ENCODE measurements at places on chromosomes 7 and 10.

- DNase-seq, result peak; percentile 84
Observed at GRCh38 chr7:151631953-151632749, 112.5 kb upstream of the RHEB start.

- DNase-seq, result no peak
Observed at GRCh38 chr7:24059775-24060174, 224.2 kb upstream of the NPY start.

GRCh38 chr10:35639728-35640401, 2.2 kb downstream of the FZD8 start:
- no peak for DNase-seq

- DNase-seq, result no peak
Observed at GRCh38 chr7:89623018-89623672, 531.1 kb upstream of the STEAP1 start.

DNA sequence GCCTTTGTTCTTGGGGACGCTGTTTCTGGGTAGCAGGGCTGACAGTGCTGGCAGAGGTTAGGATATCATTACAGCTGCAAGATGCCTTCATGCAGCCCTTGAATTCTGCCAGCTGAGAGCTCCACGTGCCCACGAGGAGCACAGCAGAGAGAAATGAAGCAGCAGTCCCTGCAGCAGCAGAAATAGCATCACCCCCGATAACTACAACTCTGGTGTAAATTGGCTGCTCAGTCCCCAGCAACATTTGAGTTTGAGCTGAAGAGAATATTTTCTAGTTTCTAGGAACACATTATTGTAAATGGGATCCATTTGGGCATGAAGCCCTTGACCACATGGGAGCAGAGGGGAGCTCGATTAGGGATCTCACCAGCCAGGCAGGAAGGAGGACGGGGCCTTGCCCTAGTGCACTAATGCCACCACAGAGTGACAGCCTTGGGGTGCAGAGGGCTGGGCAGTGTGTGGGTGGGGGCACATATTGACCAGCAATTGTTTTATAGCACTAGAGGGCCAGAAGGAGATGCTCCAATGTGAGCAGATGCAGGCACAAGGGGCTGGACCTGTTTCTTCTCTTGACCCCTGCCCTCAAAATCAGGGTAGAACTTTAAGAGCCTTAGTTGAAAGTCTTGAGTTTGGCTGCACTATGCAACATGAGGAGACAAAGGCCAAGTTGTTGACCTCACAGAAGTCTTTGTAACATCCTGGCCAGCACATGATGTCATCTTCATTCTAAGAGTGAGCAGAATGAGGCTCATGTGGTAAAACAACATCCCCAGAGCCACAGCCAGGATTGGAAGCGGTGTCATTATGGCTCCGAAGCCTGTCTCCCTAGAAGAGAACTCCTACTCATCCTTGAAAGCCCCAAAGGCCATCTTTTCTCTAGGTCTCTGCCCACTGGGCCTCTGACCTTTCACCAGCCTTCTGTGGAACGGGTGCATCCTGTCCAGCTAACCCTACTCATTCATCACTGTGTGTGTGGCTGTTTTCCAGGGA, 52.6 kb downstream of the ADCY1 start:
- no peak for DNase-seq

DNA sequence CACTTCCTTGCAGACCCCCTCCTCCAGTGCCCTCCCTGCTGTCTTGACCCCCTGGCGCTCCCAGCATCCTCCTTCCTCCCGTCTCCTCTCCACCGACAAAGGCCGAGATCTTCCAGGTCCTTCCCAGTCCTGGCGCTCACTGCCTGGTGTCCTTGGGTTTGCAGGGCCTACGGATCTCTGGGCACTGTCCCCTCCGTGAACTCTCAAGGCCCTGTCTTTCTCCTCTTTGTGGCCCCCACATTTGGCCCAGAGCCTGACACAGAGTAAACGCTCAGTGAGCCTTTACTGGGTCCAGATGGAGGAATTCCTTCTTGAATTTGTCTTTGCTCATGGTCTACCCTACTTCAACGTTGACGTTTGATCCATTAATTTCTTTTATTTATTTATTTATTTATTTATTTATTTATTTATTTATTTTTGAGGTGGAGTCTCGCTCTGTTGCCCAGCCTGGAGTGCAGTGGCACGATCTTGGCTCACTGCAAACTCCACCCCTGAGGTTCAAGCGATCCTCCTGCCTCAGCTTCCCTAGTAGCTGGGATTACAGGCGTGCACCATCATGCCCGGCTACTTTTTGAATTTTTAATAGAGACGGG, 29.7 kb downstream of the TMEM270 start:
- DNase-seq, result no peak

DNA sequence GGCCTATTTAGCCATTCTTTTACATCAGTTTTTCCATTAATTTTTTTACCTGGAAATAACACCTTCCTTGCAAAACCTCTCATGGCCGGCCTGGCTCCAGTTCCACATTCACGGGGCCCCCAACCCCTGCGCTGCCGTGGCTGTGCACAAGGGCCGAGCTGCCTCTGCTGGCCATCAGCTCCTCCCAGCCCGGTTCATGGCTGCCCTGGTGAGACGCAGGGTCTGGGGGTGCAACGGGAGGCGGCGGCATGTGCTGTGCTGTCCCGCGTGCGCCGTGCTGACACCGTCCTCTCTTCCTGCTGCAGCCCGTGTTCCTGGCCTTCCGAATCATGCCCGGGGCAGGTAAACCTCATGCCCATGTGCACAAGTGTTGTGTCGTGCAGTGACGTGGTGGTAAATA, 4.4 kb downstream of the NKX6-2 start:
- DNase-seq, result no peak

DNA sequence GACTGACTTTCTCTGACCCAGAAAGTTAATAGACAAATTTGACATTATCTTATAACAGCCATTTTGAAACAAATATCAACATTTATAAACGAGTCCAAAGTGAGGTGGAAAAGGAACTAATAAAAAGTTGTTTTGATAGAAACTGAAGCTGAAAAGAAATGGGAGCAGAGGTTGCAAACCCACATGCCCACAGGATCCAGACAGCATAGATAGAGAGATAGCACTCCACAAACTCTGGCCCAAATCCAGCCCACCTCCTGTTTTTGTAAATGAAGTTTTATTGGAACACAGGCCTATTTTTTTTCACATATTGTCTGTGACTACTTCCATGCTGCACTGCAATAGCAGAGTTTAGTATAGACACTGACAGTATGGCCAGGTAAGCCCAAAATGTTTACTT, 171.9 kb downstream of the PRKG1 start:
- no peak for DNase-seq

DNA sequence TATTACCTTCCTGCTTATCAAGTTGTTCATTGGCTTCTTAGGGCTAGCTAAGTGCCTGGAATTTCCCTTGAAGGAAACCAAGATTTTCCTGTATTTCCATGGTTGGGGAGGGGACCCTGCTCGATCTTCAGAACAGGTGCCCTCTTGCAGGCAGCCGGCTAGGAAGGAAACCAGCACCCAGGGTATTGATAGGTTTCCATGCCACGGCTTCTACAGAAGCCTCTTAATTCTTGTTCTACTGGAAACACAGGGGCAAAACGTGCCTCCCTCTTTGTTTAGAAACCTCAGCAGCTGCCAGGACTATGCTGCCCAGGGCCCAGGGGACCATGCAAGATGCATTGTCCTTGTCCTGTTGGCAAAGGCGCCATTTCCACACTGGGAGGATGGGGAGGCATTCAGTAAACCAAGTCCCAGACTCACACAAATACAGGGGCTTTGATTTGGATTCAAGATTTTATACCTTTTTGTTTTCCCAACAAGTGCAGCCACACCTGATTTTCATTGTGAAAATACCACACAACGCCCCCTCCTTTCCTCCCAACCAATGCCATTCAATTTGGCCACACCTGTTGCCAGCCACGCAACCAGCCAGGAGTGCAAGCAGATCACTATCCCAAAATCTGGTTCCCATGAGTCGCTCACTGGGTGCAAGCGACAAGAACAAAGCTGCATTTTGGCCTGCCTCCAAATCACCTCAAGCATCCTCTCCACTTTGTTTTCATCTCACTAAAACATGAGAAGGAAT, 29.6 kb downstream of the C10orf71 start:
- no peak for DNase-seq

GRCh38 chr7:150384406-150385301, 5.5 kb downstream of the ZNF775 start:
- DNase-seq, result no peak

- DNase-seq, result no peak
Observed at GRCh38 chr10:43204042-43204942, 62.6 kb downstream of the RASGEF1A start.

DNA sequence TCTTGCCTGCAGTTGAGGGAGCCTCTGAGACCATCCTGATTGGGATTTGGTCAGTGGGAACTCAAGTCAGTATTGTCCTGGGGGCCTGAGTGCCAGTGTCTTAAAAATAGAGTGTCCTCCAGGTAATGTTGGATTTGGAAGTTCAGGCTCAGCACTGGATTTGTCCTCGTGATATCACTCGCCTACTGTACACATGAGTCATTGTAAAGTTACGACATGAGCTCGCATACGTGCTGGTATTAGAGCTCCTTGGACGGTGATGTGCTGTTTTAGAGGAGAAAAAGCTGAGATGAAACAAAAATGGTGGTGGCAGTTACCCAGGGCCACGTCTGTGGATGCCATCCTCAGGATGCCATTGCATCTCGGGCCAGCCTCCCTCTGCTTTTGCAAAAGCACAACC, 78.2 kb downstream of the MGMT start:
- no peak for DNase-seq

DNA sequence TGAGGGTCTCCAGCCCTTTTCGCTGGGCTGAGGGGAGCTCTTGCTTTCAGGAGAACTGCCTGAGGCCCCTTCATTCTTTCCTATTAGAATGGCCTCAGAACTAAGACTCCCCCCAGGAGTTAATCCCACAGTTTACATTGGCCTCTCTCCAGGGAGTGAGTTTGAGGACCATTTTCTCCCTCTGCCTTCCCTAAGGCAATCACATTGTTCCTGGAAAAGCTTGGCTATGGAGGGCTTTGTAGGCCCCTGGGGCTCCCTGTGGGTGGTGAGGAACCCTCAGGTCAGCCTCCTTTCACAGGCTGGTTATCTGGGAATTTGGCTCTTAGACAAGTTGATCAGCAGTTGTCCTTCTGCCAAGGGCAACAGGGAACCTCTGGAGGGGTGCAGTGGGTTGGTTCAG, 343.7 kb downstream of the RPS24 start:
- no peak for DNase-seq

All from effector CD4-positive, alpha-beta T cell (primary cell).